Tibial artery (tissue), 4 donors: ENCODE measurements at places on chromosomes 6 and 20.

DNA sequence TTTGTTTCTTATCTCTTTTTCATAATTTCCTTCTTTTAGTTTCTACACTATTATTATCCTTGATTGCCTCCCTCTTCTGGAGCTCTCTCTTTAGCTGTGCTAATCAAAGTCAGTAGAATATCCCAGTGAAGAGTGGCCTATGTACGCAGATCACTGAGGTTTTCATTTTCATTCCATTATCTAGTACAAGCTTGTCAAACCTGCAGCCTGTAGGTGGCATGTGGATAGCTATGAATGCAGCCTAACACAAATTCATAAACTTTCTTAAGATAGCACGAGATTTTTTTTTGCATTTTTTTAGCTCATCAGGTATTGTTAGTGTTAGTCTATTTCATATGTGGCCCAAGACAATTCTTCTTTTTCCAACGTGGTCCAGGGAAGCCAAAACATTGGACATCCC, 825.7 kb upstream of the MAP3K7 start:
- no peak for DNase-seq

- DNase-seq, result no peak
Measured at GRCh38 chr6:67535946-67536345, 1099.1 kb upstream of the ADGRB3 start.

- DNase-seq, result no peak
Measured at GRCh38 chr6:42347456-42347855, 104.3 kb downstream of the TRERF1 start.

DNA sequence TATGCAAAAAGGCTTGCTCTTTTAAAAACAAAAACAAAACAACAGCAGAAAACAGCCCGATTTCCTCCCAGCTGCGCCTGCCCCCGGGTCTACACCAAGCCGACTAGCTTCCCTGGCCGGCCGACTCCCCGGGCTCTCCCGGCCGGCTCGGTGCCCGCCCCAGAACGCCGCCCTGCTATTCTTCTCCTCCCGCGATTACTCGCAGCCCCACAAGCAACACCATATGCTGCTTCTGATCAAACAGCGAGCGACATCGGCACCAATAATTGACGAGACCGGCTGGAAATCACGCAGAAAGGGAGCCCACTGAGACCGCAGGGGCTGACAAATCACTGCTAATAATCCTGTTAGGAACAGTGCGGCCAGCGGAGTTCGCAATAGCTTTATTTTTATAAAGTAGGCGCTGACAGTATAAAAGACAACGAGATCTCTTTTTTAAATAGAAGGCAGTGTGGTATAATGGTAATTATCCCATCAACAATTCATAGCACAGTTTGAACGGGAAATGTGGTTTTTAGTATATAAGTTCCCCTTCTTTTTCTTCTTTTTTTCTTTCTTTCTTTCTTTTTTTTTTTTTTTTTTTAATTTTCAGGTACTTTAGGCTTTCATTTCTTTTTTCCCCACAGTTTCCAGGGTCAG, 3.3 kb downstream of the SIM1 start:
- DNase-seq, result no peak

DNA sequence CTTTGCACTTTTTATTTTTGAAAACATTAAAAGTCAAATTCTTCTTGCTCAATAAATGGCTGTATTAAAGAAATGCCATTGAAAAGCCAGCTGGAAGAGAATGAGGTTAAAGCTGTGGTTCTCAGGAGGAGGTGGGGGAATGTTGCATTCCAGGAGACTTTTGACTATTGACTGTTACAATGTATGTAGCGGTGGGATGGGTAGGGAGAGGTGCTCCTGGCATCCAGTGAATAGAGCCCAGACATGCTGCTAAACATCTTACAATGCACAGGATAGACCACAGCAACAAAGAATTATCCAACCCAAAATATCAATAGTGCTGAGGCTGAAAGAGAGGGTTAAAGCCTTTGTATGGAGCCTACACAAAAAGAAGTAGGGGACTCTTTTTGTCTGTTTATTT, 295.9 kb downstream of the NKAIN2 start:
- DNase-seq, result no peak

DNA sequence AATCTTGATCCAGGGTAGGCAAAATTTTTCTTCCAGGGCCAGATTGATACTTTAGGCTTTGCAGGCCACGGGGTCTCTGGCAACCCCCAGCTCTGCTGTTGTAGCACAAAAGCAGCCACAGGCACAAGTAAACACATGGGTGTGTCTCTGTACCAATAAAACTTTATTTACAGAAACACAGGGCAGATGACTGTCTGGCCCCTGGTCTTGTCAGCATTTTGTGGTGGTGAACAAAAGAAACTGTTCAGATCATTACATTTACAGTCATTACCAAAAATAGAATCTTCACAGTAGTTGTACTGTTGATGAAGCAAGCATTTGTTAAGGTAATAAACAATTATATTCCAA, 45.0 kb upstream of the KIF25 start:
- DNase-seq, result no peak

GRCh38 chr6:3888153-3888957, 39.2 kb downstream of the FAM50B start:
- DNase-seq, result peak; percentile 74

DNA sequence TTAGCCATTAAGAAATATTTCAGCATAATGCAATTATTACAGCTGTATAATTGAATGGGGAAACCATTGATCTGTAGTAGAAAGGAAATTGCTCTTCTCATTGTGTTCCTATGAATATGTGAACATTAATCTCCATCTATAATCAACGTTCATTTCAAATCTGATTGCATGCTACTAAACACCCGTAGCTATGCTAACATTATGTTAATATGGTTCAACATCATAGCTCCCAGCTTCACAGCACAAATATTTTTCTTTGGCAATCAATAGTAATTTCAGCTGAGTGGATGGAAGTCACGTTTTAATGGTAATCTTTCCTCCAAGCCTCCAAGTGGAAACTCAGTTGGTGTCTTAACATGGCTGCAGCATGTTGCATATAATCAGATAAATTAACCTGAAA, 454.4 kb downstream of the MAFB start:
- DNase-seq, result no peak

DNA sequence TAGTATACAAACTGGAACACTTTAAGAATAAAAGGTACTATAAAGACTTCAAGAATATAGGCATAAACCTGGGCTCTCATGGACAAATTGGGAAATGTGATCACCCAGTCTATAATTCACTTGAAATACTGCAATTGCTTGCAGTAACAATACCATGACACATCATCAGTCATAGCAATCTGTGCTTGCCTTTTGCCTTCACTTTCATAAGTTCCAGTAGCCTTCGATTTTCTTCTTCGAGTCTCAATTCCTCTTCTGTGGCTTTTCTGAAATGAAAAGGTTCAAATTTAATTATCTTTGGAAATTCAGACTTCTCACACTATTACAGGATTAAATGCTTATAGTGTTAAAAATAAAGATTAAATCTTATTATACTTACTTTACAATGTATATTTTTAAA, 96.3 kb upstream of the ZBTB24 start:
- DNase-seq, result no peak

GRCh38 chr6:12414096-12414675, 124.0 kb downstream of the EDN1 start:
- DNase-seq, result no peak

DNA sequence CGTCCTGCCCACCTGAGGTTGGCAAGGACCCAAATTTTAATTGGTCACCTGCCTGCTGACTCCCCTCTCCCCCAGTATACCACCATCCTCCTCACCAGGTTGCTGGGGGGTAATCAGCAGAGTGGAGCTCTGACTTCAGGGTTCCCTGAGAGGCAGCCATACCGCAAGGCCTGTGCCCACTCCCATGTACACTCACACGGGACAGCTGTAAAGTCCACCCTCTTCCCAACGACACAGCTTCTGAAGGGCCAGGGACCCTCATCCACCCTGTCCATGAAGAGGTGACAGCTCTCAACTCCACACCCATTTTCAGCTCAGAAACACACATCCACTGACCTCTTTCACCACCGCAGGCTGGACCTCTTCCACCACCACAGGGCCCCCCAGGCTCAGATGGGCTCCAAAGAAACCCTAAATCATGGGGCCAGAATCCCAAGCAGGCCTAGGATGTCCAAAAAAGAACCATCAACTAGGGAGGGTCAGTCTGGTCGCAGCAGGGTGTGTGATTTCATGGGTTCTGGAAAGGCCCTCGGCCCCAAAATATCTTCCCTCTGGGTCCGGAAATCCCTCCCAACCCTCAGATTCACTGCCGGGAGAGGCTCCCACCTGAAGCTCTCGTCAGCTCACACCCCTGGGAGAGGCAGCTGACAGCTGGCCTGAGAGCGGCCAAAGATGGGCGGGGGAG, 30.0 kb downstream of the TFEB start:
- DNase-seq, result no peak

DNA sequence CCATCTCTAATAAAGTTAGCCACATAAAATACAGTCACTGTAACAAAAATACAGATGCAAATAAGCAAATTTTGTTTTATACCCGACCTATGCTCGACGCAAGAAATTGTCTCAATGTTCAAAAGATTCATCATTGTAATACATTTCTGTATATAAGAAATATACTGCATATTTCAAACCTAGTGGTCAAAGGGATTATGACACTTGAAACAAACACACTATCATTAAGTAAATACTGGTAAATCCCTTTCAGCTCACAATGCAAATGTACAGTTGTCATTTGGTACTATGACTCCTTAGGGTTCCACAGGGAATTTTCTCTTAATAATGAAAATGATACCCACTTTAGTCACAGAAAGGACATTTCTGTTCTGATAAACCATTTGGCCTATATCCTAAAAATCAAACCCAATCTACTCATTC, 2.2 kb downstream of the HIVEP2 start:
- no peak for DNase-seq

DNA sequence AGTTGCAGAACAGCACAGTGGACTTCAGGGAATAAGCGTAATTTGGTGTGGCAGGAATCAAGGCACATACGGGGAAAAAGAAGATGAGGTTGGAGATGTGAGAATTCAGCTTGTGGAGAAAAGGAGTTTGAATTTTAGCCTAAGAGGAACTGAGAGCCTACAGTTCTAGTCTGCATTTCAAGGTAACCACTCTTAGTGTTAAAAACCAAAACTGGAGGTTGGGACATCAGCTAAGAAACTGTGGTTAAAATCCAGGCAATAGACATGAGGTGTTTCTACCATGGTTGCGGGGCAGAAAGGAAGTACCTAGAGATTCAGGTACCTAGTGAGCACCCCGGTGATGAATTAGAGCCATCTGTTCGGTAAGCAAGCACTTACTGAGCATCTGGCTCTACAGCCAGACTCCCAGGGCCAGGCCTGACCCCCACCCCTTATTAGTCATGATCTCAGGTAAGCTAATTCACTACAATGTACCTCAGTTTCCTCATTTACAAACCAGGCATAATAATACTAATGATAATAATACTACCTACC, 44.4 kb downstream of the FAXC start:
- DNase-seq, result no peak

- DNase-seq, result no peak
Measured at GRCh38 chr6:144265390-144265789, 19.7 kb upstream of the UTRN start.

- DNase-seq, result no peak
Measured at GRCh38 chr20:24534282-24534681, 64.9 kb downstream of the SYNDIG1 start.

- DNase-seq, result peak; percentile 67
Measured at GRCh38 chr20:57619051-57619831, 985 bp downstream of the ZBP1 start.

- no peak for DNase-seq
Measured at GRCh38 chr20:772806-773205, 4.5 kb upstream of the SLC52A3 start.

DNA sequence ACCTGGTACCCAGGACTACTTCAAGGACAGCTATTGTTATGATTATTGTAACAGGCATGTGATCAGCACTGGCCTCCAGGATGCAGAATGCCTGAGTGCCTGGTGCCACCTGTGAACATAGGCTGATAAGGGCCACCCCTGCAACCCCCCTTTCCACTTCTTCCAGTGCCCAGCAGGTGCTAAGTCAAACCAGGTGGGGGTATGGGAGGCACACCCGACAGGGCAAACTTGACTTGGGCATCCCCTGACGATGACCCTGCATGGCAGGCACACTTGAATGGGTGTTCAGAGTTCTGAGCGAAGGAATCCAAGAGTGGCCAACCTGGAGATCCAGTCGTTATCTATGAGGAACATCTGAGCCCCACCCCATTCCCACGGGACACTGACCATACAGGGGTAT, 3.4 kb downstream of the ADA start:
- no peak for DNase-seq

- DNase-seq, result no peak
Measured at GRCh38 chr20:18477821-18478220, 10.6 kb downstream of the POLR3F start.

GRCh38 chr6:63502156-63502555, 70.1 kb upstream of the LOC128125822 start:
- DNase-seq, result no peak

DNA sequence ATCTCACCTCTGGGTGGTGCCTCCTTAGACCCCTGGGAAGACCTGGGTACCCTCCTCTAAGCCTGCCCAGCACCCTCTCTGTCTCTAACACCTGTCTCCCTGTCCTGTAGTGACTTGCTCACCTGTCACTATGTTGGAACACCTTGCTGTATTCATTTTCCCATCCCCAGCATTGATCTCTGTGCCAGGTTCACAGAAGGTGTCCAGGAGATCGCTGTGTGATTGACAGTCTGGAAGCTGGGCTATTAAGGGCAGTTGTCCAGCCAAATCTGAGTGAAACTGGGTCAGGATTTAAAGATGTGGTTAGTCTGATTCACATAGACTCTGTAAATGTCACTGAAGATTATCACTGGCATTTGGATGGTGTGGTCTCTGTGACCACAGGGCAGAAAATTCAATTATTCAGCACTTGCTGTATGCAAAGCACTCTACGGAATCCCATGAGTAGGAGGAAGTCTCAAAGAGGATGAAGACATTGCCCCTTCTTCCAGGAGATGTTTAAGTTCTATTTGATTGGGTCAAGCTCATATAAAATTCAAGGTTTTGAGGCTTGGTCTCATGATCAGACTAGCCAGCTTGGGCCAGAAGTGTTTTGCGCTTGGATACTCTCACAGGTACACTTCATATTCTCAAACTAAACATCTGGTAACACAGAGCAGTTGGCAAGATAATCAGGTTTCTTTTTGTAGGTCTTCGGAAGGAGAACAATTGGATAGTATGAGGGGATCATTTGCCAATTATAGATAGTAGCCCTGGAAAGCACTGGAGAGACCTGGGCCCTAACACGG, 57.8 kb upstream of the TAGAP start:
- no peak for DNase-seq
